ENCODE measurements at places on chromosomes 16 and 17.

- no peak for DNase-seq
Observed at GRCh38 chr16:89202422-89203215, 2.3 kb upstream of the SLC22A31 start.

- DNase-seq: no peak
Observed at GRCh38 chr16:68363658-68364521, 53.1 kb downstream of the PRMT7 start.

DNA sequence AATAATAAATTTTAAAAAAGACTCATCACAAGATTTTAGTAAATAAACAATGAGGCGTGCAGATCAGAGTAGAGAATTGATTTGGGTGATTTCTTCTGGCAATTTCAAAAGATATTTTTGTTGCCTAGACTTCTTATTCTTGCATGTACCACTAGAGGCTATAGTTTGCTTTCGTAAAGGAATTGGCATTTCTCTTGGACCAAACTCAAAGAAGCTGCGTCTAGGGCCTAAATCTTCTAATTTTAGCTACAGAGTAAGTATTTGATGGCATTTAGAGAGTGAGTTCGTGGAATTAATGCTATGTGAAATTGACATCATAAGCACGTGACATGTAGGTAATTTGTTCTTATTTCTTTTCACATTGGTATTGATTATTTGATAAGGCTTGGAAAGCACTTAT is 24.4 kb upstream of the ABCC11 start:
- no peak for DNase-seq

GRCh38 chr17:45230787-45231480 is 9.2 kb downstream of the FMNL1 start:
- DNase-seq: peak; percentile 63

GRCh38 chr17:28996554-28997096 is 9.2 kb downstream of the SEZ6 start:
- DNase-seq: no peak

- DNase-seq: no peak
Observed at GRCh38 chr17:72295916-72296315, 175.1 kb downstream of the SOX9 start.

GRCh38 chr16:65834688-65835087 is 531.8 kb upstream of the CDH5 start:
- DNase-seq: no peak

DNA sequence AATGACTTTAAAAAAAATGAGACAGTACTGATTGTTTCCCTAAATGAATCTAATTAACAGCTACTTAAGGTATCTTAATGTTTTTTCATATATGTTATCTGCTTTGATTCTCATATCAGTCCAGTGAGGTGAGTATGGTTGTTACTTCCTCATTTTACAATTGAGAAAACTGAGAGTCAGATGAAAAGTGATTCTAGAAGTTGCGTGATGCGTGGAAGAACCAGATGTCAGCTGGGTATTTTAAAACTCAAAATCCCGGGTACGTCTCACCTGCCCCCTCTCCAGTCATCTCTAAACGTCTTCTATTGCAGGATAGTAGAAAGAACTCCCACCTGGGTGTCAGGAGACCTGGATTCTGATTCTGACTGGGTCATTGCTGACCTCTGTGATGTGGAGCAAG is 89.2 kb downstream of the MAP2K6 start:
- no peak for DNase-seq

DNA sequence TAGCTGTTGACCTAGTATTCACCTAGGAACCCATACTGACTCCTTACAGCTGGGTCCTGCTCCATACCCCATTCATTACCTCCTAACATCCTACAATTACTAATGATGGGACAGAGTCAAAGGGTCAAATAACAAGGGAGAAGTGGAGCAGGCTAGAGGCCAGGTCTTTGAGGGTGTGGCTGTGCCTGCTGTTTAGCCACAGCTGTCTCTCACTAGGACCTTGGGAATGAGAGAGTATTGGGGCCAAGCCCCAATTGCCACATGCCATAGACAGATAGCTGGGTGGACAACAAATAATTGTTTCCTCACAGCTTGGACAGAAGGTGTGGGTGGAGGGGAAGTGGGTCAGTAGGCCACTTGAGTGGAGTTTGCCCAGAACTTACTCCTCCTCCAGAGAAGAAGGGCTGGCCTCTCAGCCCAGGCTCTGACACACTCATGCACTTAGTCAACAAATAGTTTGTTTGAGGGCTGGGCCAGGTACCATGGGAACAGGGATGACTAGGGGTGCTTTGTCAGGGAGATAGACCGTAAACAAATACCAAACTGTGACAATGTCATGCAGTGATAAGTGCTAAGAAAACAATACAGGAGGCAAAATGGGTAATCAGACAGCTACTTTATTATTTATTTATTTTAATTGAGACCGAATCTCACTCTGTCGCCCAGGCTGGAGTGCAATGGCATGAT is 10.2 kb upstream of the CENPT start:
- DNase-seq: no peak

- DNase-seq: no peak
Observed at GRCh38 chr17:68843522-68843921, 111.7 kb downstream of the ABCA8 start.

DNA sequence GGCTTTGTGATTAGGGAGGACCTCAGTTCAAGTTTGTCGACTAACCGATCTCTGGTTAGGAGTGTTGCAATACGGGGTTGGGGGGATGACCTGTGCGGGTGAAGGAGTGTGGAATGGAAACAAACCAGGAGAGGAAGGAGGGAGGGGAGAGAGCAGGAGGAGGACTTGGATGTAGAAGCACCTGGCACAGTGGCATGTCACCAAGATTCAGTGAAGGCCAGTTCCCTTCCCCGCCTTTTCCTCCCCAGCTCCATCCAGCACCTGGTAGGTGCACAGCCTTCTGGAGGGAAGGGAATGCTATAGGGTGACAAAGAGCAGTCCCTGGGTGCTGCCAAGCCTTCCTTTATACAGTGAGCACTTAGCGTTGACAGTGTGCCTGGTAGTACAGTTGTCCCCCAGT is 107.4 kb upstream of the CRHR1 start:
- no peak for DNase-seq

- DNase-seq: no peak
Observed at GRCh38 chr17:79011451-79012147, 2.0 kb upstream of the CANT1 start.

- DNase-seq: no peak
Observed at GRCh38 chr16:48507886-48508285, 102.1 kb downstream of the N4BP1 start.

Data from left forelimb (tissue), 1 donor.